Stimulated activated CD8-positive, alpha-beta memory T cell treated with anti-CD3 and anti-CD28 coated beads, Interleukin-4, amount 100 ng/mL, for 1 hour (primary cell): ENCODE measurements at places on chromosomes 5 and 9.

DNA sequence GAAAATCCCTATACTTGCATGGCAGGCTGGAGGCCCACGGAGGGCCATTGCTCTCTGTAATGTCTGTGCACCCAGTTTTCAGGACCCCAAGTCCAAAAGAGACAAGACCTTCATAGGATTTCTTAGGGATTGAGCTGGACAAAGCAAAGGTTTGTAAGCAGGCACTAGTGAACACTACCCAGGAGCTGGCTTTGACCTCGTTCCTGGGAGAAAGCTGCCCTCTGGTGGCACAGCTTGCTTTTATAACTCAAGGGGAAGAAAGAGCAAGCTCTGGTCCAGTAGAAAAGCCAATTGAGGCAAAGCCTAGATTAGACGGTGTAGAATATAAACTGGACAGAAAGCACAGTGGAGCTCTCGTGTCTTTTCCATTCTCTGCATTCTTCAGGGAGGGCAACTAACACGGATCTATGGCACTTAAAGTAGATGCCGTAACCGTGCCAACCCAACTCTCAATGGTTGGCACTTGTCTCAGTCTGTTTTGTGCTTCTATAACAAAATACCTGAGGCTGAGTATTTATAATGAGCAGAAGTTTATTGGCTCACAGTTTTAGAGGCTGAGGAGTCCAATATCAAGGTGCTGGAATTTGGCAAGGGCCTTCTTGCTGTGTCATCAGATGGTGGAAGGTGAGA is 7.9 kb downstream of the GABRP start:
- no peak for DNase-seq

GRCh38 chr5:104363567-104363966 is 801.0 kb upstream of the NUDT12 start:
- no peak for DNase-seq

- no peak for DNase-seq
These were observed 6.4 kb downstream of the S1PR3 start for GRCh38 chr9:88997646-88998045.

DNA sequence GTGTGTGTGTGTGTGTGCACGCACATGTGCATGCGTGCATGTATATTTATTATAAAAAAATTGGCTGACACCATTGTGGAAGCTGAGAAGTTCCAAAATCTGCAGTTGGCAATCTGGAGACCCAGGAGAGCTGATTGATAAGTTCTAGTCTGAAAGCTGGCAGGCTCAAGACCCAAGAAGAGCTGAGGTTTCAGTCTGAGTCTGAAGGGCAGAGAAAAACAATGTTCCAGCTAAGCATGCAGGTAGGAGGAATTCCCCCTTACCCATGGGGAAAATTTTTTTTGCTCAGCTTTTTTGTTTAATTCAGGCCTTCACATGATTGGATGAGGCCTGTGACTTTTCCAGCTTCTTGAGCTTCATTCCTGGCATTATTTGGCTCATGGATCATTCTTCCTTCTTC is 31.2 kb upstream of the ACTBL2 start:
- no peak for DNase-seq

DNA sequence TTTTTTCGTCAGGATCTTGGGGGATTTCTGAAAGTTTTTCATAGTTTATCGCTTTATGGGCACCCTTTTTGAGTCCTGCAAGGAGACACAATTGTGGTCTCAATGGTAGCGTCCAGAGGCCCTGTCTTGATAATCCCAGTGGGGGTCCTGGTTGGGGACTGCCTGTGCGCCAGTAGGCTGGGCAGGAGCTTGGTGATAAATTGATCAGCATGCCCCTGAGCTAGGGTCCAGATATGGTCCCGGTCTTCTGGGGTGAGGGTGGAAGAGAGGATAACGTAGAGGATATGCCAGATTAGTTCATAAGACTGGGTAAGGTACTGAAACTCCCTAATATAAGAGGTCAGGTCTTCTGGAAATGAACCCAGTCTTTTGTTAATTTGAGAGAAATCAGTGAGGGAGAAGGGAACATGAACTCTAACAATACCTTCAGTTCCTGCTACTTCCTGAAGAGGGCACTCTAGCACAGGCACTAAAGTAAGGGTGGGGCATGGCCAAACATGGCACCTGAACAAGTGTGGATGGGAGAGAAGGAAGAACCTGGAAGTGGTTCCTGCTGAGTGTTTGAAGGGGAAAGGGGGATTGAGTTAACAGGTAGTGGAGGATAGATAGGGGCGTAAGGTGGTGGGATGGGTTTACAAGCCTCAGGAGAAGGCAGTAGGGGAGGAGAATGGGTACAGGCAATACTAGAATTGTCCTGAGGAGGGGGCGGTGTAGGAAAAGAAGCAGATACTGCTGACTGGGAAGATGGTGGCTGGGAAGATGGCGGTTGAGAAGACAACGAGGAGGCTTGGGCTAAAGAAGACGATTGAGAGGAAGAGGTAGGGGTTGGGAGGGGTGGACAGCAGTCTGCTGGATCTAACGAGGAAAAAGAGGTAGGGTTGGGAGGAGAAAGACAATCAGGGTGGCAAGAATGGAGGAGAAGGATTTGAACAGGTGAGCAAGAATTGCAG is 33.8 kb upstream of the ANXA2R start:
- DNase-seq = no peak

DNA sequence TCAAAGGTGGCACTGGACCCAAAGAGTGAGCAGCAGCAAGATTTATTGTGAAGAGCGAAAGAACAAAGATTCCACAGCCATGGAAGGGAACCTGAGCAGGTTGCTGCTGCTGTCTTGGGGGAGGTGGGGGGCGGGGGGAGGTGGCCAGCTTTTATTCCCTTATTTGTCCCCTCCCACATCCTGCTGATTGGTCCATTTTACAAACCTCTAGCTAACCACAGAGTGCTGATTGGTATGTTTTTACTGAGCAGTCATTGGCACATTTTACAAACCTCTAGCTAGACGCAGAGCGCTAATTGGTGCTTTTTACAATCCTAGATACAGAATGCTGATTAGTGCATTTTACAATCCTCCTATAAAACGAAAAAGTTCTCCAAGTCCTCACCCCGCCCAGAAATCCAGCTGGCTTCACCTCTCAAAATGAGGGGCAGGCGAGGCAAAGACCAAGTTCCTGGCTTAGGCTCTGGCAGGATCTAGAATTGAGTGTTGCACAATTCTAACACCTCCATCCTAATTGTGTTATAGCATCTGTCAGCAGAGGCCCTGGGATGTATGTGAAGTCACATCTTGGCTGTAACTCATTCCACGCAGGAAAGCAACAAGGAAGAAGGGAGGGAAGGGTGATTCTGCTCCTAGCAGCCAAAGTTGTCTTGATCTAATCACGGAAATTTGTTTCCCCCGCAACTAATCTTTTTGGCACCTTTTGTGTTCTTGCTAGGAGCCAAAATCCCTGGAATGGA is 34.3 kb downstream of the ROR2 start:
- DNase-seq = no peak

- DNase-seq = no peak
These were observed 28.4 kb downstream of the ZDHHC11B start for GRCh38 chr5:756171-756570.

DNA sequence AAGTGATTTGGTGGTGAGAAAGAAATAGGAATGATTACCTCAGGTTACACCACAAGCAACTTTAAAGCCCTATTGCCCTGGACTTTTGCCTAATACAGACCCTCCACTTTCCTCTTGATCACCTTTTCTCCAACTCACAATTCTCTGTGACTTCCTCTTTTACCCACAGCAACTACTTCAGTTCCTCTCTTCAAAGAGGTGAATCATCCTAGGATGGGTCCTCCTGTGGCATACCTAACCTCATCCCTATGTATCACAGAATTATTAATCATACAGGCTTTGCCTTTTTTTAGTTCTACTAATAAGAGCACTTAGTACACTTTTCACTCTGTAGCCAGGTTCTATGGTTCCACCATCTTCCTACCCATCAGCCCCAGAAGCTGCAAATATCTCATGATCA is 19.6 kb upstream of the INSL6 start:
- no peak for DNase-seq

- DNase-seq = no peak
These were observed 70.4 kb upstream of the SNX2 start for GRCh38 chr5:122704247-122705036.

- no peak for DNase-seq
These were observed 761 bp downstream of the REEP2 start for GRCh38 chr5:138439477-138440158.

- no peak for DNase-seq
These were observed 21.7 kb downstream of the CCL28 start for GRCh38 chr5:43390471-43390870.
